Hindlimb muscle (tissue), 1 donor: ENCODE measurements at places on chromosomes 12 and 14. TPM values are rescaled to one million over a fixed set of nuclear protein-coding genes. Genes with fewer than 3 reads are reported as not detected.

DNA sequence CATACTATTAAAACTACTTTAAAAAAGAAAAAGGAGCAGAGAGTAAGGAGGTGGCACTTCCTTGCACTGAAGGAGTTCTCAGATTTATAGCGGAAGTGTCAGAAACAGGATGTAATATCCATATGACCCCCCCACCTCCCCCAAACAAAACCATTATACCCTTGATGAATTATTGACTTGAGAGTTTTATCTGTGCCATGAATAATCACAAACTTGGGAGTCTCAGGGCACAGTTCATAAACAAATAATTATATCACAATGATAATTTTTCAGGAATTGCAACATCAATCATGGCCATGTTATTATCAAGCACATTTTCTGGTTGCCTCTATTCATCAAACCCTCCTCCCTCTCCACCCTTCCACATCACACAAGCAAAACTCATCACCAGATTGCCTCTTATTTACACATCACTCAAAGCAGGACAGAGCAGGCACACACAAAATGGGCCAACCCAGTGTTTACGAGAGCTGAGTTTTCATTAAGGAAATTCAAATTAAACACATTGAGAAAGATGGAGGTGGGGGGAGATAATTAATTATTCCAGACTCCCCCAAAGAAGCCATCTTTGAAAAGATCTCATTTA, 141.4 kb downstream of the EGLN3 start:
- DNase-seq = no peak

DNA sequence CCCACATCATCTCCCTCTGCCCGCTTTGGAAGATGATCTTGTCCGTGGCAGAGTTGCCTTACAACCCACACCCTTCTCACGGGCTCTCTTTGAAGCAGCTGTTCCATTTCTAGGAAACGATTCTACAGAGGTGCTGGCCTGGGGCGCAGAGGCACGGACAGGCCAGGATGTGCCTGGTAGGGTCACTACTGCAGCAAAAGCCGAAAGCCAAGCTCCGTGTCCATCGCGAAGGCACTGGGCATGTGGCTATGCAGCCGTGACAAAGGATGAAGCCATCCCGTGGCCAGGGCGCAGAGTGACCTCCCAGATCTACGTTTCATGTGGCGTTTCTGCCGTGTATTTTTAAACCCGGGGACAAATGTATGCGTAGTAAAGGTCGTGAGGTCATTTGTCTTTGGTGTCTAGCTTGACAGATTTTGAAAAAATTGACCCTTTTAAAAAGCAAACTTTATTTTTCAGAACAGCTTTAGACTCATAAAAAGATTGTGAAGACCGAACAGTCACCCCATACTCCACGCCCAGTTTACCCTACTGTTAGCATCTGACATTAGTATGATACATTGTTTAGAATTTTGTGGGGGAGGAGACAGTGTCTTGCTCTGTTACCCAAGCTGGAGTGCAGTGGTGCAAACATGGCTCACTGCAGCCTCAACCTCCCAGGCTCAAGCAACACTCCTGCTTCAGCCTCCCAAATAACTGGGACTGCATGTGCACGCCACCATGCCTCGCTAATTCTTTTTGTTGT, 40.4 kb upstream of the NCOR2 start:
- no peak for DNase-seq

The OXA1L gene
- 208 TPM for polyA plus RNA-seq

DNA sequence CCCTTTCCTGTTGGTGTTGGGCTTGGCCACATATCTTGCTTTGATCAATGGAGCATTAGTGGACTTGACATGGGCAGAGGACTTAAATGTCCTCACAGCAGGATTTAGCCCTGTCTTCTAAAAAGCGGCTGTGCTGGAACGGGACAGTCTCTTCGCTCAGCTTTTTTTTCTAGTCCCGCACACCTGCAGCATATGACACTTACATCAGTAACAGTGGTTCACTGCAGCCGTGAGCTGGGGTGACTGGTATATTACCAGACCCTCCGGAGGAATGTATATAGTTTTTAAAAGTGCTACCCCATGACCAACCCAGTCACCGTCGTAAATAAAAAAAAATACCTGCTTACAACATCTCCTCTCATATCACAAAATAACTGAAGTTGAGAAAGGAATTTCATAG, 164.5 kb downstream of the CRADD start:
- DNase-seq = no peak
